ENCODE measurements at places on chromosomes 1 and 21. TPM values are rescaled to one million over a fixed set of nuclear protein-coding genes. Genes with fewer than 3 reads are reported as not detected.

DNA sequence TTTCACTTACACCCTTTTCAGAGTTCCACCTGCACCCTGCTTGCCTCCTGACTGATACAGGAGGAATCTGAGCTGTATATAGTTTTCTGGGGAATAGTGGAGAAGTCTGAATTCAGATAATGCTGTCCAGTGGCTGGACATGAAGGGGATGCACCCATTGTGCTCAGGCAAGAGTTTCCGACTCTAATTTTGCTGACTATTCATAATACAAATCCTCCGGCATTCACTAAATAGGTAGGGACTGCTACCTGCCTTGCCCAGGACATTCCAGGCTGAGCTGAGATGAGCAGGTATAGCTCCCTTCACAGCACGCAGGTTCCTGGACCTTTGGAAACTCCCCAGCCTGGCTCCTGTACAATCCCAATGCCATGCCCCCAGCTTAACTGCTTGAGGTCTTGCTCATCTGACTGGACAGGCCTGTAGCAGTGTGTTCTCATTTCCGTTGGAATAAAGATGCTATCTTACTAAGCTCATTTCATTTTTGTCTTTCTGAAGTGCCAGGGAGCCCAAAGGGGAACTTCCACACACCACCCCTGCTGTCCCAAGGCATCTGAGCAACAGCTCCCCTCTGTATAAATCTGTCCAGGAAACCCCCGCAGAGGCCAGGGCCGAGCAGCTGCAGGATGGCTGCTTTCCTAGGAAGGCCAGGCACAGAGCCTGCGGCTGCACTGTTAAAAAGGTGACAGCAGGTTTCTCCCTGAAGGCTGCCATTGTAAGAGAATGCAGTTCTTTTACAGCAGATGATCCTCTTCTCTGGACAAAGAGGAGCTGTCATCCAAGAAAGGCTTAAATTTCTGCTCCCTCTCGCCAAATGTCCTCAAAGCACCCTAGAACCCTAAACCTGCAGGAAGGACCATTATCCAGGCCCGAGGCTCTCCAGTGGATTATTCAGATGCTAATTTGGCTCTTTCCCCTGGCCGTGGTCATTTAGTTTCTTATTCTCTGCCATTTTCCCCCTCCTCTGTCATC, 21.7 kb upstream of the VASH2 start:
- DNase-seq, result peak; percentile 91

GRCh38 chr1:162265983-162266382, 110.7 kb downstream of the SPATA46 start:
- no peak for DNase-seq

DNA sequence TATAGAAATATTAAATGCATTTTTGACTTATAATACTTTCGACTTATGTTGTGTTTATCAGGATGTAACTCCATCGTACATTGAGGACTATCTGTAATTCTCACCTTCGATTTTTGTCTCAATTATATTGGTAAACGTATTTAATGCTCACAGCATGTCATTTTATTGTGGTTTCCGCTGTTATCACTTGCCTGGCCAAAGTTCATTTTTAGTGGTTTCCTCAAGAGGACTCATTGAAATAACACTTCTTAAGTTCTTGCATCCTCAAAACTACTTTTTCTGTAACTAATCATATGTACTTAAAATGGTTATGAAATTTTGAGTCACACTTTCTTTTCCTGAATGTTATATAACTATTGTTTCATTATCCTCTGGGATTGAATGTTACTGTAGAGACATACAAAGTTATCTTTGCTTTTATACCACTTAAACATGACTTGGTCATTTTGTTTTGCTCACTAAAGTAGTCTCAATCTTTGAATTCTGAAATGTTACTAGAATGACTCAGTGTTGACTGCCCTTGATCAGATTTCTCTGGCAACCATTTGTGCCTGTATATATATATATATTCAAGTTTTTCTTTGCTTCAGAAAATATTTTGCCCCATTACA, 289.6 kb upstream of the PROX1 start:
- DNase-seq, result no peak

GRCh38 chr1:216983823-216984222, 260.6 kb upstream of the ESRRG start:
- peak; percentile 26 for DNase-seq

Gene OR2L3
- total RNA-seq, result not detected

DNA sequence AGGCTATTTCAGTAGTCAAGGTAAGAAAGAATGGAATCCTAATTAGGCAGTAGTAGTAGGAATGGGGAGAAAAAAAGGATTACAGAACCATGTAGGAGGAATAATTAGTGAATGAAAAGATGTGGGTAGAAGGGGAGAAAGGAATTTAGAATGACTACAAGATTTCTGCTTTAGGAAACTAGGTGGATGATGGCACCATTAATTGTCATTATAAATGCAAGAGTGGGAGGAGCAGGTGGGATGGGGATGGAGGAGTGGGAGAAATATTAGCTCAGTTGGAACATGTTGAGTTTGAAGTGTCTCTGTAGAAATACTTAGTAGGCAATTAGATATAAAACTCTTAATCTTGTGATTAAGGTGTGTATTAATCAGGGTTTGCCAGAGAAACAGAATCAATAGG, 50.0 kb upstream of the C21orf91 start:
- no peak for DNase-seq

DNA sequence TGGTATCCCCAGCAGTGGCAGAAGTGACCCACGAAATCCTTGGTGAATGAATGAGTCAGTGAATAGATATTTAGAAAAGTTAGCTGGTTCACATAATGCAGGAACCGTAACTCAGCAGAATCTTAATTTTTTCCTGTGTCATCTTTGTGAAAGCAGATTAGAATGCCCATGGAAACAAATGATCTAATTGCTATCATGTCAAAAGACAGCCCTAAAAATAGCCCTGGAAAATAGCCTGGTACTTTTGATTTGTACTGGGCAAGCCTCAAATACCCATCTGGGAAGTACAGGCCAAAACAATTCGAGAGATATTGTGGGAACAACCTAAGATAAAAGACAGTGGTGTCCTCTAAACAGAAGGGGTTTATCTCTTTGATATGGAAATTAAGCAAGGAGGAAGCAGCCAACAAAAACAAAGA, 21.1 kb downstream of the FYB2 start:
- DNase-seq, result no peak

All from muscle of leg (tissue), 16 donors.